ENCODE measurements at places on chromosomes 7 and 10.

DNA sequence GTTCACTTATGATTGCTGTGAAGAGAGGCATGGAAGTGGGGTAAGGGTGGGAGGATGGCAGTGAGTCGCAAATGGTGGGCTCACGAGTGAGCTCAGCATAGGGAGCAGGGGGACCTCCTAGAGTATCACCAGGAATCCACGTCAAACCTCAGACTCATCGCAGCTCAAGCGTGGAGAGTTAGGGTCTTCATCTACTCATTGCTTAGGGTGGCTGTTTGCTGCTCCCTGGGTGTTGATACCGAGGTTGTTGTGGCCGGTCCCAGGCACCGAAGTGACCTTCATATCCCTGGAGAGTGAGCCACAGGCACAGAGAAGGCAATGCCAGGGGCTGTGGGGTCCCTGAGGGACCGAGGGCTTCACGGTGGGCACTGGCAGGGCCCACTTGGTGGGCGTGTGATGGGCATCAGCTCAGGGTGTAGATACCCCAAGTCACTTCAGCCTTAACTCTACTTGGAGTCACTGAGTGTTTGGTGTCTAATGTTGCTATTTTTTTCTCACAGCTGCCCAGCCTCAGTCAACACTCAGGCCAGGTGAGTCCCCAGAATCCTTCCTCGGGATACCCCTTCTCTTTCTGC lies 16.8 kb downstream of the DMBT1 start:
- no peak for DNase-seq

DNA sequence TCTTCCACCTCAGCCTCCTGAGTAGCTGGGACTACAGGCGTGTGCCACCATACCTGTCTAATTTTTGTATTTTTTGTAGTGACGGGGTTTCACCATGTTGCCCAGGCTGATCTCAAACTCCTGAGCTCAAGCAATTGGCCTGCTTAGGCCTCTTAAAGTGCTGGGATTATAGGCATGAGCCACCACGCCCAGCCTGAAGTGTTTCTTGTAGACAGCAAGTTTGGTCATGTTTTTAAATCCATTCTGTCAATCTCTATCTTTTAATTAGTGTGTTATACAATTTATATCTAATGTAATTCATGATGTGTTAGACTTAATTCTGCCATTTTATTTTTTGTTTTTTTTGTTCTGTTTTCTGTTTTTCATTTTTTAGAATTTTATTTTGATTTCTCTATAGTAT lies 17.2 kb upstream of the MXI1 start:
- DNase-seq, result no peak

DNA sequence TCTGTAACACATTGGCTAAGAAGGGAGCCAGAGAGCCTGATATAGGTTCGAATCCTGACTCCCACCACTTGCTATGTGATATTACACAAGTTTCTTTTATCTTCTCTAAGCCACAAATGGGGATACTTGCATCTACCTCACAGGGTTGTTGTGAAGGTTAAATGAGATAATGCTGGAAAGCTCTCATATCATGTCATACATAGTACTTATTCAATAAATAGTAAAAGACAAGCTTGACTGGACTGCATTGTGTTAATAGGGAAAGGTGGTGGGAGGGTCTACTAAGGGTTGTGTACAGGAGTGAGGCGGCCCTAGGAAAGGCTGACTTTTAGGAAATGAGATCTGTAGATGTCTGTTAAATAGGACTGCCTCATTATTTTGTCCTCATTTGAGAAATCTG lies 35.8 kb upstream of the DNMBP start:
- DNase-seq, result no peak

- DNase-seq, result no peak
These were observed 255.8 kb downstream of the TWIST1 start for GRCh38 chr7:18861514-18862118.

GRCh38 chr7:133828906-133829305 lies 298.2 kb upstream of the LRGUK start:
- DNase-seq, result no peak

GRCh38 chr7:123637203-123637602 lies 18.5 kb upstream of the LMOD2 start:
- no peak for DNase-seq

DNA sequence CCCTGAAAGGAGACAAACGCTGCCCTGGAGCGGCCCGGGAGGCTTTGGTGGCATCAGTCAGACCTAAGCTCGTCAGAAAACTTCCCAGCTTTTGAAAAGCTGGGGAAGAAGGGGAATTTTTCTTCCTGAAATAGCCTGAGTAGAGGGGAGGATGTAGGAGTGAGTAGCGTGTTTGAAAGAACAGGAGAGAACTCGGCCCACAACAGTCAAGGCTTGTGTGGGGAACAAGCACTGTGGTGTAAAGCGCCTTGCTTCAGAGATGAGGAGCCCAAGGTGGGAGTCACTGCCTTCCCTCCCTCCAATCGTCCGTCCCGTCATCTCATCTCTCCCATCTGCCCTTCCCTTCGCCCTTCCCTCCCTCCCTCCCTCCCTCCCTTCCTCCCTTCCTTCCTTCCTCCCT lies 273.3 kb downstream of the CAMK1D start:
- no peak for DNase-seq

GRCh38 chr7:139505563-139505962 lies 17.9 kb upstream of the CLEC2L start:
- DNase-seq, result no peak

- DNase-seq, result peak; percentile 47
These were observed 86.2 kb downstream of the EBF3 start for GRCh38 chr10:129877773-129878371.

- DNase-seq, result no peak
These were observed 107.8 kb downstream of the RAB18 start for GRCh38 chr10:27611744-27612550.

DNA sequence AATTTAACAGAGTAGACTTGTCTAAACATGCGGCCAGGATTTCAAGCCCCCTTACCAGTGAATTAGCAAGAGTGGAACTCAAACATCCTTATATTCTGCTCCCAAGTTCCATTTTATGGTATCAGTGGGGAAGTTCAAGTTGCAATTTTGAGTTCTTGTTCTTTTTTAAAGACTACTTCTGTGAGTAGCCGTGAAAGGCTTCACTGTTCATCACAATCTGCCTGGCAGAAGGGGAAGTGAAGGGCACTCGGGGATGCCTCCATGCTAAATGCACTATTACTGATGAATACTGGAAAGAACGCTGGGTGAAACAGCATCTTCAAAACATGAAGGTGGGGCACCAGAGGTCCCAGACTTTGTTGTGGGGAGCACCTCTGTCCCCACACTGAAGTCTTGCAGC lies 22.4 kb upstream of the FGL2 start:
- no peak for DNase-seq

DNA sequence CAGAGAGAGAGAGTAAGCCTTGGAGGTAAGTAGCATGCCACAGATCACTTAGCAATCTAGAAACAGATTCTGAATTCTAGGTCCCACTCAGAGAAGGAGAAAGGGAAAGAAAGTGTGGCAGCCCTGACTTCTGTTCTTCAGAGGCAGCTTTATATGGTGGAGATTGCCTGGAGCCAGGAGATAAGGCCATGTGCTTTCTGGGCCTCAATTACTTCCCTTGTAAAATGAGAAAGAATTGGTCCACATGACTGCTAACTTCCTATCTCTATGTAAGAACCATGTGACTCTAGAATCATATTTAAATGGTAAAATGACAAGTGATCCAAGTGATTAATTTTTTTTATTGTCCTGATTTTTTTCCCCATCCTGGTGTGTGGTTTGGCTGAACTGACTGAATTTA lies 64.1 kb downstream of the HHEX start:
- DNase-seq, result no peak

DNA sequence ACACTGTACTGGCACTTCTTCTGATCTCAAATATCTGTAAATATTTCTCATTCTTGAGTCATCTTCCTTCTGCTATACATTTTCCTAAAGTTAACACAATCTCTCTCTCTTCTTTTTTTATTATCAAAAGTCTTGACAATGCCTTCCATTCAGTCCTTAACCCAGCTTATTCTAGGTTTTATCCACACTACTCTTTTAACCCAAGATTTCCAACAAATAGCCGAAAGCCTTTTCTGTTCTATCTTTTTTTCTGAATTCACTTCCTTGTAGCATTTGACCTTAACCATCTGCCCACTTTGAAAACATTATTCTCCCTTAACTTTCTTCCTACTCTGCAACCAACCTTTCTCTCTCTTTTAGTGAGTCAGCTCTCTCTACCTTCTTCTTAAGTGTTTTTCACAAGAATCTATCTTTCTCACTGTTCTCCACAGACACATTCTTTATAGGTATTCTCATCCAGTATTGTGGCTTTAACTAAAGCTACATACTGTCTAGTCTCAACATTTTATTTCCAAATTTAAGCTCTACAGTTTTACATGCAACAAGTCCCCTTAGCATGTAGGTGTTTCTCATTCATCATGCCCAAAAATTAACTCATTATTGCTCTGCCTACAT lies 915.6 kb downstream of the KCNMA1 start:
- DNase-seq, result no peak

DNA sequence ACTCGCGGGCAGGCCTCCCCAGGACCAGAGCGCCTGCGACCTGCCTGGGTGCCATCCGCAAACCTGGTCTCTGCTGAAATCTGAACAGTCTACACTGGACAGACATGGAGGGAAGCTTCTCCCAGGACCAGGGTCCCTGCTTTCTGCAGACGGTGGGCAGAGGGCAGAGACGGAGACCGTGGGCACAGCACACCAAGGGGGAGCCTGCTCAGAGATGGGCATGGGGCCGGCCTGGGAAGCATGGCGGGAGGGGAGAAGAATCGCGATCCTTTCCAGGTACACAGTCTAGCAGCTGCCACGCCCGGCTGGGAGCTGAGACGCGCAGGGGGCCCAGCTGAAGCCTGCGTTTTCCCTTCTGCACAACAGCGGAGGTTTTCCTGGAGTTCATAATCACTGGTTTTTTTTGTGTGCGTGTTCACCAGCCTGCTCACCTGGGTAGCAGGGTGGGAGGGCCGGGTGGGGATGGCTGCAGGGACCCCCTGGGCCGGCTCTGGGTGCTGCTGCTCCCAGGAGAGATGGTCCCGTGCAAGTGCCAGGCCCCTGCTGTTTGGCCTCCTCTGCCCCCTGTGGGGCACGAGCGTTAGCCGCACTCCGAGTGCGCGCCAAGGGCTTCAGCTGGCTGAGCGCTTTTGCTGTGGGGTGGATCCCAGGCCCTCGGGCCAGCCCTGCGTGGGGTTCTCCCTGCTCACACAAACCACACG lies 448.8 kb downstream of the DNAJB6 start:
- no peak for DNase-seq

- no peak for DNase-seq
These were observed 118.0 kb downstream of the CREB5 start for GRCh38 chr7:28530175-28530802.

- DNase-seq, result no peak
These were observed 168.9 kb downstream of the PKD1L1 start for GRCh38 chr7:47779341-47779771.

DNA sequence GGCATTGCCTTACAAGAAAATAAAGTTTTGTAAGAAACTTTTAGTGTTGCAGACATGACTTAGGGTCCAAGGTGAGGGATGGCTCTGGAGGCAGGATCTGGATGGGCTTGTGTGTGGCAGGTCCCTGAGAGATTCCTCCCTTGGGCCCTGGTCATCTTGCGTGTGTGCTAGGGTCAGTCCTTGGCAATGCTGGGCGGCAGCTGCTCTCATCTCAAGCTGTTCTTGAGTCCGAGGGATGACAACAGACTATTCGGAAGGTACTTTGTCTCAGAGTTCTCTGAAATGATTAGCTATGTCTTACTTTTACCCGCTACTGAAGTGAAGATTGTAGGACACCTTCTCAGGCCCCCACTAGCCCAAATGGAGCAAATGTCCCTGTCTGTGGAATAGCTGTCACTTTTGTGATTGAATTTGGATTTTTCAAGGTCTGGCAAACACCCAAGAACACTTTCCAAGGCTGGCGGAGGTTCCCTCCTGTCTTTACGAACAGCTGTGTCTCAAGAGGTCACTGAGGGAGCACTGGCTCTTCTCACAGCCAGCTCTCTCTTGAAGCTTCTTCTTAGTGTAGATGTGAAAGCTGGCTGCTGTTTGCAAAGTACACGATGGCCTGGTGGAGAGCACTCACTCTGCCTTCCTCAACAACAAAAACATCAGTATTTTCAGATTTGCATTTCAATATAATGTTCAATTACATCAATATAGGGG lies 253.6 kb downstream of the STK31 start:
- no peak for DNase-seq

DNA sequence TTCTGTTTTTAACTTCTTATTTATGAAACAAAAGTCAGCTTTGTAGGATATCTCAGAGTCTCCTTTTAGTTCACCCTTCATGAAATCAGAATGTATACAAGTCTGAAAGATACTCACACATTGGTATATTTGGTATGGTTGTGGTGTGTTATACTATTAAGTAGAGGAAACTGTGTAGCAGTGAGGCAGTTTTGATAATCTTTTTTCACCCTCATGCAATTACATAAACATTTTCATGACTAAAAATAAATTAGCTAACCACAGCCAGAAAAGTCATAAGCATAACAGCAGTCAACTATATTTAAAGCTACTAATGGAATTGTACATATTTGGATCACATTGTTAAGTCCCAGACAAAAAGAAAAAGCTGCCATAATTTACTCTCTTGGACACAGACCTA lies 62.1 kb downstream of the FAM185A start:
- no peak for DNase-seq

GRCh38 chr7:148983200-148984146 lies 44.8 kb downstream of the PDIA4 start:
- peak; percentile 87 for DNase-seq

DNA sequence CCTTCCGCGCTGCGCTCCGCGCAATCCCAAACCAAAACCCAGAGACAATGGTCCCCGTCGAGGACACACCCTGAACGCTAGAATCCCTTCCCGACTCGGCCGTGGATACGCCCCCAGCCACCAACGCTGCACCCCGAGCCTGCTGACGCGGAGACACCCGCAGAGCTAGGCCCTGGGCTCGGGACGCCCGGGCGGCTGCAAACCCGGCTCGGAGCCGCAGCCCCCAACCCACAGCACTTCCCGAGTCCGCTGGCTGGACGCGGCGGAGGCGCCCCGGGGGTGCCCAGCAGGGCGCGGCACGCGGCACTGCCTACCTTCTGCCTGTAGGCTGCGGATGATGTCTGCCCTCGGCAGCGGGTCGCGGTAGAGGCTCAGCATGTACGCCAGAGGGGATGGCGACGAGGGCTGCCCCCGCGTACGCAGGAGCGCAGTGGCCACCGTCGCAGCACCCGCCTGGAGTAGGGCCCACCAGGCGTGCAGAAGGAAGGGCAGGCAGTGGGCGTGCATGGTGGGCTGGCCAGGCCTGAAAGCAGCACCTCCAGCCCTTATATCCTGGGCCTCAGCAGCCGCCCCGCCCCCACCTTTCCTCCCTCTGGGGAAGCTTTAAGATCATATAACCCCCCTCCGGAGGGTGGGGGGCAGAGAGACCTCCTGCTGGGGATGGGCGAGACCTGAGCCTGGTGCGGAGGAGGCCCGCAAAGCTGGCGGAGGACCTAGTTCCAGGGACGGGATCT lies at the start of gene NODAL:
NODAL (minus strand) TSS at position 521 of the 734 bp plus-strand sequence; CDS start at position 507, 14 bp downstream.
- DNase-seq, result no peak

Measured in CD4-positive, alpha-beta T cell treated with Interleukin-10 for 1 hour (primary cell).